ENCODE measurements at places on chromosomes 12 and 14. TPM values are rescaled to one million over a fixed set of nuclear protein-coding genes. Genes with fewer than 3 reads are reported as not detected.

DNA sequence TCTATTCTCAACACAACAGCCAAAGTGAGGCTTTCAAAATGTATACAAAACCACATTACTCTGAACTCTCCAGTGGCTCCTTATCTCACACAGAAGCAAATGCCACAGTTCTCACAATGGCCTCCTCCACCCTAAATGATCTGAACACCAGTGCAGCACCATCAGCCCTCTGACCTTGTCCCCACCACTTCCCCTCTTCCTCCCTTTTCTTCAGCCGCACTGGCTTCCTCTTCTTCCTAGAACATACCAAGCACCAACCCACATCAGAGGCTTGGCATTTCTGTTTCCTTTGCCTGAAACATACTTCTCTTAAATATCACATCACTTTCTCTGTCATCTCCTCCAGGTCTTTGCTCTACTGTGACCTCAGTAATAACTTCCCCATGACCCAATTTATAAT, 66.3 kb downstream of the GPR135 start:
- DNase-seq, result no peak

GRCh38 chr12:21221778-21222177, 90.8 kb downstream of the SLCO1B1 start:
- DNase-seq, result no peak

Gene GPR68
- not detected for polyA plus RNA-seq

Gene SLC10A1
- 2.9 TPM for polyA plus RNA-seq

GRCh38 chr12:28872654-28873268, 276.3 kb upstream of the FAR2 start:
- peak; percentile 63 for DNase-seq

DNA sequence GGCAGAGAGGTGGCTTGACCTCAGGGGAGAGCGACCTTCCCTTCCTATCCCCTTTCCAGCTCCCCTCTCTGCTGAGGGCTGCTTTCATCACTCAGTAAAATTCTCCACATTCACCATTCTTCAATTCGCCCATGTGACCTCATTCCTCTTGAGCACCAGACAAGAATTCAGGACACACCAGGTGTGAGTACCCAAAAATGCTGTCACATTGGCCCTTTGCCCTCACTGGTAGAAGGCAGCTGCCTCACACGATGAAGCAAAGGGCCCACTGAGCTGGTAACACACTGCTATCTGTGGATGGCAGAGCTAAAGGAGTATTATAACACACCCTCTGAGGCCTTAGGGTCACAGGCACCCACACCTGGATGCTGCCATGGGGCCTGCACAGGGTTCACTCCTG, 59.7 kb downstream of the SSH1 start:
- DNase-seq, result no peak

Gene KRT5
- polyA plus RNA-seq, result 11.3 TPM

DNA sequence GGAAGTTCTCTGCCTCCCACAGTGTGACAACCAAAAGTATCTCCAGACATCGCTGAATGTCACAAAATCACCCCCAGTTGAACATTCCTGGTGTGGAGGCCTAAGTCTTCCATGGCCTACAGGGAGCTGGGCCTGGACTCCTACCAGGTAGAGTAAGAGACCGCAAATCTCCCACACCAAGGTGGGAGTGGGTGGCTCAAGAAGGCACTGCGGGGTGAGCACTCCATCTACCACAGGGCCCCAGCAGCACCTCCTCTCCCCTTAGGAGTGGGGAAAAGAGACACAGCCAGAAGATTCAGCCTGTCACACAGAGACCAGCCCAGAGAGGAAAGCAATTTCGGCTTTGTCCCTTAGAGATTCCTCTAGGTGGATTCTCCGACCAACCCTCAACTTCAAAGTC, 25.5 kb downstream of the LRTM2 start:
- no peak for DNase-seq

GRCh38 chr14:68983191-68983590, 4.1 kb upstream of the ACTN1 start:
- DNase-seq, result no peak

DNA sequence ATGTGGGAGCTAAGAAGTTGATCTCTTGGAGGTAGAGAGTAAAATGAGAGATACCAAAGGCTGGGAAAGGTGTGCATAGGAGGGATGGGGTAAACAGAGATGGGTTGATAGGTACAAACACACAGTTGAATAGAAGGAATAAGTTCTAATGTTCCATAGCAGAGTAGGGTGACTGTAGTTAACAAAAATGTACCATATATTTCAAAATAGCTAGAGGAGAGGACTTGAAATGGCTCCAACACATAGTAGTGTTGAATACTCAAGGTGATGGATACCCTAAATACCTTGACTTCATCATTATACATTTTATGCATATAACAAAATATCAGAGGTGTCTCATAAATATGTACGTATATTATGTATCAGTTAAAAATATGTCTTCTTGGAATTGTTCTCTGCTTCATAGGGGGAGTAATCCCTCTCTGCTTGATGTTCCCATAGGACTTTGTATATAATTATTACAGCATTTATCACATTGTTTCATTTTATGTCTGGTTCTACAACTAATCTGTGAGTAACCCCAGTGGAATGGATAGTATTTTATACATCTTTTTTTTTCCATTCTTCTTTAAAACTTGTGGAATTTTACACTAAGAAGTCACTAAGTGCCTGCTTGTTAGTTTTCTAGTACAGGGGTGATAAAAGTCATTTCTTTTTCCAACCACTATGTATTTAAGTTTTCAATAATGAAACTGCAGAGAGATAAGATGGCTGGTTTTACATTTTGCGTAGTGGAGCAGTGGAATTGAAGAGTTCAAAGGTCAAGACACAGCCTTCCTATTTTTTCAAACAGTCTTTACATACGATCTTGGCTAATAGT, 1940.0 kb upstream of the SEL1L start:
- no peak for DNase-seq
